ENCODE measurements at places on chromosomes 7 and 10. TPM values are rescaled to one million over a fixed set of nuclear protein-coding genes. Genes with fewer than 3 reads are reported as not detected.

The SLC13A1 gene
- total RNA-seq, result not detected

The LLCFC1 gene
- not detected for total RNA-seq

The EPO gene
- total RNA-seq, result not detected

The LRMDA gene
- not detected for total RNA-seq

The ADAM22 gene
- 1.1 TPM for total RNA-seq

The PTF1A gene
- total RNA-seq, result not detected

The CDH23 gene
- 0.71 TPM for total RNA-seq

The HOXA1 gene
- 0.33 TPM for total RNA-seq

The NODAL gene
- not detected for total RNA-seq

The ANK3 gene
- total RNA-seq, result 41.1 TPM

The OR2A12 gene
- not detected for total RNA-seq

The ZNF655 gene
- 52.5 TPM for total RNA-seq

The KDM7A gene
- total RNA-seq, result 7.4 TPM

The PARP12 gene
- 13.6 TPM for total RNA-seq

The TDRD1 gene
- total RNA-seq, result 0.63 TPM

The URGCP gene
- total RNA-seq, result 32.5 TPM

The ZP3 gene
- total RNA-seq, result 18.8 TPM

The RTKN2 gene
- total RNA-seq, result 3.2 TPM

The GIMAP4 gene
- total RNA-seq, result 10.1 TPM

The HABP2 gene
- total RNA-seq, result 0.08 TPM

The ADGRA1 gene
- total RNA-seq, result not detected
